Effector CD4-positive, alpha-beta T cell (primary cell): ENCODE measurements at places on chromosomes 2 and 18.

- DNase-seq, result no peak
These were observed 144.9 kb upstream of the ERBB4 start for GRCh38 chr2:212683346-212684097.

- no peak for DNase-seq
These were observed 101.7 kb downstream of the ZFP36L2 start for GRCh38 chr2:43124687-43125057.

GRCh38 chr18:69691008-69691760 lies 256.5 kb downstream of the CD226 start:
- DNase-seq, result no peak

DNA sequence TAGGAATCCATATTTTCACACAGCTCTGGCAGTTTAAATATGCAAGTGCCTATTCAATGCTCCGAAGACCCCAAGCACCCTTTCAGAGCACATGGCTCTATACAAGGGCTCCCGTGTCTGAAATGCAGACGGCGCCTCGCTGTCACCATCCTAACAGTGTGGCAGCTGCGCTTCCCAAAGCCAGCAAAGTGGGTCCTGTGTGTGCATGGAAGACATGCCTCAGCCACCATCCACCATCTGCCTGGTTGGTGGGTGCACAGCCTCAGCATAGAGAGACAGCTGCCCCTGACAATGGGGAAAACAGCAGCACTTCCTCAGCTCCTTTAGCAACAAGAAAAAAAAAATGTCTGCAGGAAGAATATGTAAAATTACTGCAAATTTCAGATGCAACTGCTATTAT lies 218.1 kb downstream of the SP3 start:
- DNase-seq, result no peak

GRCh38 chr2:228602288-228602687 lies 420.8 kb upstream of the SPHKAP start:
- DNase-seq, result no peak

GRCh38 chr2:15159751-15160177 lies 401.4 kb downstream of the NBAS start:
- DNase-seq, result no peak

- no peak for DNase-seq
These were observed 65.8 kb downstream of the PARD3B start for GRCh38 chr2:204611017-204611631.

DNA sequence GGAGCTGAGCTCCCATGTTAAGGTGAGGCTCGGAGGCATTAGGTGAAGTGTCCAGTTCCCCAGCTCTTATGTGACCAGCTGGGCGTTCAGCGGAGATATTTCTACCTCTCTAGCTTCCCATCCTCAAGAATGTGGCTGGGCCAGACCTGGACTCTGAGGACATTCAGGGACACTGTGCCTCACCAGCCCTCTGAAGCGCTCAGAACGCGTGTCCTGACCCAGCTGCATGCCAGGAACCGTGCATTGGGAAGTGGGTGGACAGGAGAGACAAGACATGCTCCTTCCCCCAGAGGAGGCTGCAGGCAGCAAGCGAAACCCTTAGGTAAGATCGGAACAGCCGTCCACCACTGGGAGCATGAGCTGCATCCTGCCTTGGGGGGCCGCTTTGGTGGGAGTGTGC lies 38.0 kb upstream of the GPAT2 start:
- DNase-seq, result no peak

DNA sequence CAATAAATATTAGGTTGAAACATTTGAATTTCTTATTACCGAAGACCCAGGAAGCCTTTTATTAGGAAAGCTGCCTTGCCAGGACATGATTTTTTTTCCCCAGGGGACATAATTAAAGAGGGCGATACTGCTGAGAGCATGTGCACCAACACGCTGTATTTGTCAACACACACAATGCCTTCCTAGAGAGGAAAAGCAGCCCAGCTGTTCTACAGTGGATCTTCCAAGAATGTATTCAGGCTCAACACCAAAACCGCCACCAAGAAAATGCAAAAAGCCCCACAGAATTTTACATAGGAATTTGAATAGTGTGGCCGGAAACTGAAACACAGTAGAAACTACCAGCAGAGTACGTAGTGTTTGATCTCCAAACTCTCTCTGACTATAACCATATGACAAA lies 320.4 kb downstream of the DLGAP1 start:
- no peak for DNase-seq

DNA sequence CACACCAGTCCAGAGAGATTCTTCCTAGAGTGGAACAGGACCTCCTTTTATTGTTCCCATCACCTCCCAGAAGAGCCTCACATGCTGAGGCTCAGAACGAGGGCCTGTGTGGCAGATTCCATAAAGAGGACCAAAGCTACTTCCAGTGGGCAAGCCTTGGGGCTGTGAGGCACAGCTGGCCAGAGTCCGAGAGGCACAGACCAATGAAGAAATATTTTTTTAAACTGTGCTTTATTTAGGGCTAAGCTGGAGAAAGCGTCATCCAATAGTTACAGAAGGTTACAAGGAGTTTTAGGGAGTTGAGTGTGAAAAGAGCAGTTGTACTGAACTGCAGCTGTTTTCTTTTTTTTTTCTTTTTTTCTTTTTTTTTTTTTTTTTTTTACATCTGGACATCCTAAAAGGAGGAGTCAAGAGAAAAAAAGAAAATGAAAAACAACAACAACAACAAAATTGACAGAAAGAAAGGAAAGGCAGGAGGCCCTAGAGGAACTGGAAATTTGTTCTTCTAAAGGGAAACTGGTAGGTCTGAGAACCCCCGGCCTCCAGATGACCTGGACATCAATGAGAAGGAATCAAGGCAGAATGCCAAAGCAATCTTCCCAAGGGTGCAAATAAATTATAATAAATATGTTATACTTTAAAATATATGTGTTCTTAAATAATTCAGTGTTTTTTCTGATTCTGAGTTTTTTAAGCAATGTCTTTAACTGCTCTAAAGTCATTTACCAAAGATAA lies 322.6 kb downstream of the CELF4 start:
- no peak for DNase-seq

- no peak for DNase-seq
These were observed 19.9 kb downstream of the COX7A2L start for GRCh38 chr2:42340938-42341636.

DNA sequence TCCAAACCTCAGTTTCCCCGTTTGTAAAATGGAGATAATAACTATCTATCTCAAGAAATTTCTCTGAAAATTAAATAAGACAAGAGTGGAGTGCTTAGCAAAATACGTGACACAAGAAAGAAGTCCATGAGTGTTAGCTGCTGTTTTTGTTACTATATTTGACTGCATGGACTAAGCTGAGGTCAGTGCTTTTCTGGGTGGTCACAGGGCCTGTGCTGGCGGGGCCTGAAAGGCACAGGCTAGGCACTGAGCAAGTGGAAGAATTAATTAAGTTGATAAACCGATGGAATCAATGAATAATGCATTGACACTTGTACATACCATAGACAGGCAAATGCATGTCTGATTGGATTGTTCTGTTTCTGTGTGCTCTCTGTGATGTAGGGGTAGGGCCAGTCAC lies 27.3 kb downstream of the RPL37A start:
- DNase-seq, result no peak

GRCh38 chr18:9916077-9916639 lies 2.3 kb downstream of the VAPA start:
- no peak for DNase-seq

DNA sequence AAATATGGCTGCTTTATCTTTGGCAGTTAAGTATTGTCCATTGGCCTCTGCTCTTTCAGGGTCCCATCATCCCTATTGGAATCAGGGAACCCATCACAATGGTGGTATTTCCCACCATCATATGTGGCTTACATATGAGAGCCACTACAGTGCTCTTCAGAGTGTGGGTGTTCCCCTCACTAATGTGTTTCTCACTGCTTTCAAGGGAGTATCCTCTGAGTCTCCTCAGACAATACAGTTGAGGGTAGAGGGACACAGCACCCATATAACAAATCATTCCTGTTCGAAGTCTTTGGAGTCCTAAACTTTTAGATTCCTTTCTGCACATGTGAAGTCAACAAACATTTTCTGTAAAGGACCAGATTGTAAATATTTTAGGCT lies 48.8 kb upstream of the DNAJC10 start:
- no peak for DNase-seq

- DNase-seq, result no peak
These were observed 109.4 kb downstream of the CALCRL start for GRCh38 chr2:187338679-187339121.

DNA sequence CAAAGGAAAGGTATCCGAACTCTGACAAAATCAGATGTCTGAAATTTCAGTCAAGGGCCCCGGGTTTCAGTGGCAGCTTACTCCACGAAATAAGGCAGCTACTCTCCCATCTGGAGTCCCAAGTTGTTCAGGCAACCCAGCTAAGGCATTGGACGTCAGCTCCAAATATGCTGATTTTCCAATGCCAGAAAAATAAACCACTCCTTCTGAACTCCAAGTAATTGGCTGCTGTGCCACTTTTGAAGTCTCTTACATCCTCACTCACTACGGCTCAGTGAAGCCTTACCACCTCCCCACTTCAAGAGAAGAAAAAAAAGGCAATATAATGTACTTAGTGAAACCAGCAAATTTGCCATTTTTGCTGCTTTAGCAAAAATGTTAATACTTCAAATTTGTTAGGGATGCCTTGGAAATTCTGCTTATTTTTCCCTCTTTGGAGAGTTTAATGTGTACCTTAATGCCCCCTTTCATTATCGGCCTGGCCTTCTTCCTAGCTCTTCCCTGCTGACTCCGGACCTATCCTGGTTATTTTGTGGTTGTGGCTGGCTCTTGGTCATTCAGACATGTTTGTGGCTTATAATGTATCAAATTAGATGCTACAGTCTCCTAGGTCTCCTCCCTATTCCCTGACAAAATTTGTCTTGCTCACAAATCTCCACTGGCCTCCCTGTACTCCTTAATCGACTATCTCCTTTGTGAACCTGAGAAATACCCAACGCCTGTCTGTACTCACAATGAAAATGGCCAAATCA lies 589.2 kb upstream of the ZEB2 start:
- DNase-seq, result no peak

GRCh38 chr2:136025057-136025973 lies 39.9 kb upstream of the DARS1 start:
- DNase-seq, result no peak

DNA sequence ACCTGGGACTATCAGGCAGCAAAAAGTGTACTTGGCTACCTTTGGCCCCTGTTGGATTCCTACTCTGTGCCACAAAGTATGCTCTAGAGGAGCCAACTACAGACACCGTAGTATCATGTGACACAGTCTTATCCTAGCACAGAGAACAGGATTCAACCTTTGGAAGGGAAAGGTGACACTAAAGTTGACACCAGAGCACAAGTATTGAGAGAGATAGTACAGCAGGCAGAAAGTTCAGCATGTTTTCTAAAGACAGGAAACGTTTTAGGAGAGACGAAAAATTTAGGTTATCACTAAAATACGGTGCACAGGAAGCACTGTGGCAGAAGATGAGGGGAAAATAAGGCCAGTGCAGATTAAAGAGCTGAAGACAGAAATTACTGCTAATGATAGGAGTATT lies 18.6 kb downstream of the SMAD2 start:
- no peak for DNase-seq

- DNase-seq, result no peak
These were observed 8.2 kb downstream of the CNNM3 start for GRCh38 chr2:96824079-96824870.

GRCh38 chr2:227890495-227891079 lies 19.2 kb downstream of the DAW1 start:
- no peak for DNase-seq

- no peak for DNase-seq
These were observed 884.4 kb upstream of the KLHL29 start for GRCh38 chr2:22500555-22500935.
